Thymus (tissue), 14 donors: ENCODE measurements at places on chromosomes 11 and 22.
A peak's percentile ranks its signal among the peaks of the same experiment; 100 is the strongest.

- no peak overlapping the region for H3K4me3 ChIP-seq
- no peak overlapping the region for H3K27ac ChIP-seq
- DNase-seq = no peak
- no peaks in the 10 kb centered on the region for H3K27me3 ChIP-seq
- no peaks in the 10 kb centered on the region for H3K4me1 ChIP-seq
These were observed 24.5 kb downstream of the FAM227A start for GRCh38 chr22:38631724-38632123.

- H3K4me3 ChIP-seq = no peak overlapping the region
- H3K27me3 ChIP-seq = no peaks in the 10 kb centered on the region
- H3K27ac ChIP-seq = no peak overlapping the region
- DNase-seq = no peak
- peaks cover 12% of the 10 kb centered on the region for H3K36me3 ChIP-seq
These were observed 2.6 kb downstream of the CDC45 start for GRCh38 chr22:19482297-19482696.

DNA sequence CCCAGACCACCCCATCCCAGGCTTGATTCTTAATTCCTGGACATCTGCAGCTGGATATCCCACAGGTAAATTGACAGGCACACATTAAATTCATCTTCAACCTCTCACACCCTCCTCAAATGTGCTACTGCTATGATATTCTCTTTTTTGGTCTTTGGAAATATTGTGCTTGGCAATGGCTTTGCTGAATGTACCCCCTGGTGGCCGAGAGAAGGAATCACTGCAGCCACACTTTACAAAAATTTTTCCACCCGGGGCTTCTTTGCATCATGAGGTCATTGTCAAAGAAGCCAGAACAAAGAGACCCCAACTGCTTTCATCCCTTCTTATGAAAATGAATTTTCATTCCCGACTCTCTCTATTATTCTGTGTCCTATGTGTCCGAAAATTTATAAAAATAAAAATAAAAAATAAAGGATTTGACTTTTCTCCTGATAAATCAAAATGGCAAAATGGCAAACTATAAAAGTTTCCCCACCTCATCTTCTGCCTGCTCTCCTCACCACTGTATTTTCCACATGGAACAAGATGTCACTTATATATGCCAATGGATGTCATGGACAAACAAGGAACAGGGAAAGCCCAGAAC is 15.0 kb upstream of the CYB5R2 start:
- no peaks in the 10 kb centered on the region for H3K27me3 ChIP-seq
- DNase-seq = no peak
- no peaks in the 10 kb centered on the region for H3K36me3 ChIP-seq
- H3K4me1 ChIP-seq = no peaks in the 10 kb centered on the region
- H3K4me3 ChIP-seq = no peak overlapping the region

- H3K27ac ChIP-seq = peak overlapping the region; percentile 76
- peaks cover 43% of the 10 kb centered on the region for H3K4me1 ChIP-seq
- H3K27me3 ChIP-seq = no peaks in the 10 kb centered on the region
- DNase-seq = peak; percentile 18
These were observed 974 bp downstream of the DGCR8 start for GRCh38 chr22:20080776-20081654.

GRCh38 chr11:81420668-81421250 is 1312.9 kb downstream of the FAM181B start:
- no peak overlapping the region for H3K4me3 ChIP-seq
- H3K4me1 ChIP-seq = no peaks in the 10 kb centered on the region
- no peak overlapping the region for H3K27ac ChIP-seq
- no peak for DNase-seq

DNA sequence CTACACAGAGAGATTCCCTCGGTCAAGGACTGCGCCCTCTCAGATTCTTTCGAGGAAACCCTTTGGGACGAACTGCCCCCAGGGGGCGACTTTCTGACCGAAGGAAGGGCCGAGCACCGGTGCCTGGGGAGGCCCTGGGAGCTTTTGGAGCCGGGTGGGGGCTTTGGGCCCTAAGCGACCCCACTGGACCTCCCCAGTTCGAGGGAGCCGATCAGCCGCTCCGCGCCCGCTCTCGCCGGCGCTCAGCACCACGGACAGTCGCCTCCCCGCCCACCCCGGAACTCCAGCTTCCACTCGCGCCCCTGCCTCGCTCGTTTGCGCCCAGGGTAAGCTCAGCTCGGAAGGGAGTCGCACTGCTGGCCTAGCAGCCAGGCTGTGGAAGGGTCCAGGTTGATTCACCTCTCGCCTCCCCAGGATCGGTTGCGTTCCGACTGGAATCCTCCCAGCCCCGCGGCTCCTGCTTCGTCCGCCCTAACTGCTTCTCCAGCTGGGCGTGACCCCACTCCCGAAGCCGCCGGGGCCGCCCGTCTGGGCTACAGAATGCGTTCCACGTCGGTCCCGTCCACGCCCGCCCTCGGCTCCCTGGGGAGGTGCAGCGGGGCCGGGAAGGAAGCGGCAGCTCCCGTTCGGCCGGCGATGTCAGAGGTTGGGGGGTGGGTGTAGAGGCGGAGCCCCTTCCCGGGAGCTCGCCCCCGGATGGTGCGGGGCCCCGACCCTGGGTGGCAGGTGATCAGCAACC is 428 bp downstream of the SCN3B start:
- peaks cover 38% of the 10 kb centered on the region for H3K27me3 ChIP-seq
- DNase-seq = peak; percentile 31
- peaks cover 13% of the 10 kb centered on the region for H3K4me1 ChIP-seq
- peak overlapping the region; percentile 37 for H3K4me3 ChIP-seq

- no peak for DNase-seq
- H3K36me3 ChIP-seq = no peaks in the 10 kb centered on the region
- H3K4me3 ChIP-seq = no peak overlapping the region
- no peaks in the 10 kb centered on the region for H3K27me3 ChIP-seq
- peaks cover 2% of the 10 kb centered on the region for H3K4me1 ChIP-seq
- no peak overlapping the region for H3K27ac ChIP-seq
These were observed 29.3 kb downstream of the ZBTB16 start for GRCh38 chr11:114088836-114089235.

GRCh38 chr11:44778195-44779100 is 51.7 kb downstream of the TSPAN18 start:
- DNase-seq = no peak
- H3K27ac ChIP-seq = no peak overlapping the region
- H3K27me3 ChIP-seq = no peaks in the 10 kb centered on the region
- no peaks in the 10 kb centered on the region for H3K4me1 ChIP-seq
- H3K36me3 ChIP-seq = no peaks in the 10 kb centered on the region
- no peak overlapping the region for H3K4me3 ChIP-seq

DNA sequence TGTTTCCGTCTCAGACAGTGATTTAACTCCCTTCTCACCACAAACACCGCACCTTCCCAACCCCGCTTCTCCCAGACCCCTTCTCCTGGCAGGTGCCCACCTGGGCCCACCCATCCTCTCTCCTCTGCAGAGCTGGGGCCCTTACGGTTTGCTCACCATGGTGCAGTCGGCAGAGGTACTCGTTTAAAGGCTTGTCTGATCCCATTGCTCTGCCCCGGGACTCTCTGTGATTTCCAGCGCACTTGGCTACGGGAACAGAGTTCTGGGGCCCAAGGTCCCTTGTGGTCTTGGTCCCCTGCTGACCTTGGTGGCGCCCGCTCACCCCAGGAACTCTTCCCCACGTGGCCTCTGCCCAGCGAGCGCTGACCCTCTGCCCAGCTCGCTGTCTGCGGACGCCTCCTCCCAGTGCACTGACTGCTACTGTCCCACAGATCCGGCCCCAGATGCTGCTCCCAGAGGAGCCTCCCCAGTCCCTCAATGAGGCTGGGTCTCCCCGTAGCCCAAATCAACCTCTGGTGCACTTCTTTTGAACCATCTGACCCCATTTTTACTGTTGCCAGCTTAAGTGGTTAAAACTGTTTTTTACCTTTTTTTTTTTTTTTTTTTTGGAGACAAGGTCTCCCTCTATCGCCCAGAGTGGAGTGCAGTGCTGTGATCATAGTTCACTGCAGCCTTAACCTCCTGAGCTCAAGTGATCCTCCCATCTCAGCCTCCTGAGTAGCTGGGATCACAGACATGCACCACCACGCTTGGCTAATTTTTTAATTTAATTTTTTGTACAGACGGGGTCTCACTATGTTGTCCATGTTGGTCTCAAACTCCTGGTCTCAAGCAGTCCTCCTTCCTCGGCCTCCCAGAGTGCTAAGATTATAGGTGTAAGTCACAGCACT is 21.3 kb upstream of the CTSD start:
- H3K27ac ChIP-seq = no peak overlapping the region
- H3K36me3 ChIP-seq = no peaks in the 10 kb centered on the region
- DNase-seq = no peak
- H3K4me1 ChIP-seq = no peaks in the 10 kb centered on the region
- no peaks in the 10 kb centered on the region for H3K27me3 ChIP-seq

GRCh38 chr11:103970701-103971249 is 65.7 kb upstream of the DDI1 start:
- no peaks in the 10 kb centered on the region for H3K36me3 ChIP-seq
- no peak overlapping the region for H3K4me3 ChIP-seq
- no peaks in the 10 kb centered on the region for H3K4me1 ChIP-seq
- H3K27me3 ChIP-seq = no peaks in the 10 kb centered on the region

DNA sequence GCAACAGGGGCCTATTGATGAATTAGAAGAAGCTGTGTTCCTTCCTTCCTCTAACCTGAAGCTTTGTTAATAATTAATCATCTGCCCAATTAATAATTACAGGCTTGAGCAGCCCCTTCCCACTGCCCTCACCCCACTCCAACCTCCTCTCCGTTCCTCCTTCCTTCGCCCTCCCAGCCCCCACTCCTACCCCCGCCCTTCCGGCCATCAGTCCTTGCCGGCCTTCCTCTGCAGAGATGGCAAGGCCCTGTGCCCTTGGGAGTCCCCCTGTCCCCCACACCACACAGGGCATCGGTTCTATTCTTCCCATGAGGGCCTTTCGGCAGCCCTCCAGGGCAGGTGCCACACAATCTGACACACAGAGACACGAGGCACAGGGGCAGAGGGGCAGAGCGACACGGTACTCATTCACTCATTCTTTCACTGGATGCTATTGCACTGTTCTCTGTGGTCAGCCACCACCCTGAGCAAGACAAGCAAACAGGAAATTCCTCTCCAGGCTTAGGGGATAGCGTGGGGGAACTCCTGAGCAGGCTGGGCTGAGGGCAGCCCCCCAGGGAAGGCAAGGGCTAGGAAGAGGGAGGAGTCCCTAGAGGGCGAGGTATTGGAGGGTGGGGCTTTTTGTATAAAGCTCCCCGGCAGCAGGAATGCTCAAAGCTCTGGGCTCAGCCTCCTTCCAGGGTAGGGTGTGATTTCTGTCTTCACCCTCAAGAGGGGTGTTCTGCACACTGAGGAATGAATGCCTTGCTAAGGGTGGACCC is 14.7 kb downstream of the MGAT3 start:
- no peak for DNase-seq
- peak overlapping the region; percentile 53 for H3K27ac ChIP-seq
- H3K27me3 ChIP-seq = peaks cover 33% of the 10 kb centered on the region
- H3K4me3 ChIP-seq = no peak overlapping the region
